ENCODE measurements at places on chromosomes 16 and 17.

DNA sequence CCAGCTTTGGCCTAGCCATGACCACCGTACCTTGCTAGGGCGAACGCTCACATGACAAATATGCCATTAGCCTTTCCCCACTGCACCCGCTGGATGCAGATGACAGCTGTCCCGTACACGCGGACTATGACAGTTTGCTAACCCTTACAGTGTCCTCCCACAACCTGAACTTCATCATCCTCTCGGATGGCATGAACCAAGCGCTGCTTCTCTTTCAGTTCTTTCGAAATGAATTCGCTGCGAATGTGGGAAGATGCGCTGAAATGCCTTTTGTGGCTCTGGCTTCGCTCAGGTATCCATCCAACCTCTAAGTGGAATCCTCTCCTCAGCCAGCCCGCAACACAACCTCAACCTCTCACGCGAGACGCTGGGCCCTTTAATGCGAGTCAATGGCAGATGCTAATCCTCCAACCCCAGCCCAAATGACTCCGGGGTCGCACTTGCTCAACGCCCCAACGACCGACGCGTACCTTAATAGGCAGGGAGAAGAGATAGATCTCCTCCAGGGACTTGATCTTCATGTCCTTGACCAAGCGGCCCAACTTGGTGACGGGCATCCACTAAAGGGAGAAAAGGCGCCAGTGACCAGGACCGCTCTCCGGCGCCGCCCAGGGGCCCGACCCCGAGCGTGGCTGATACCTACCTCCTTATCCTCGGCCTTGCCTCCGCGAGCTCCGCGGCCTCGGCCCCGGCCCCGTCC, 670 bp downstream of the RPS2 start:
- DNase-seq = peak; percentile 35

GRCh38 chr16:2904100-2904921, 7.4 kb upstream of the FLYWCH1 start:
- peak; percentile 97 for DNase-seq

- DNase-seq = no peak
These were observed 51.4 kb downstream of the TBC1D16 start for GRCh38 chr17:79984045-79984840.

DNA sequence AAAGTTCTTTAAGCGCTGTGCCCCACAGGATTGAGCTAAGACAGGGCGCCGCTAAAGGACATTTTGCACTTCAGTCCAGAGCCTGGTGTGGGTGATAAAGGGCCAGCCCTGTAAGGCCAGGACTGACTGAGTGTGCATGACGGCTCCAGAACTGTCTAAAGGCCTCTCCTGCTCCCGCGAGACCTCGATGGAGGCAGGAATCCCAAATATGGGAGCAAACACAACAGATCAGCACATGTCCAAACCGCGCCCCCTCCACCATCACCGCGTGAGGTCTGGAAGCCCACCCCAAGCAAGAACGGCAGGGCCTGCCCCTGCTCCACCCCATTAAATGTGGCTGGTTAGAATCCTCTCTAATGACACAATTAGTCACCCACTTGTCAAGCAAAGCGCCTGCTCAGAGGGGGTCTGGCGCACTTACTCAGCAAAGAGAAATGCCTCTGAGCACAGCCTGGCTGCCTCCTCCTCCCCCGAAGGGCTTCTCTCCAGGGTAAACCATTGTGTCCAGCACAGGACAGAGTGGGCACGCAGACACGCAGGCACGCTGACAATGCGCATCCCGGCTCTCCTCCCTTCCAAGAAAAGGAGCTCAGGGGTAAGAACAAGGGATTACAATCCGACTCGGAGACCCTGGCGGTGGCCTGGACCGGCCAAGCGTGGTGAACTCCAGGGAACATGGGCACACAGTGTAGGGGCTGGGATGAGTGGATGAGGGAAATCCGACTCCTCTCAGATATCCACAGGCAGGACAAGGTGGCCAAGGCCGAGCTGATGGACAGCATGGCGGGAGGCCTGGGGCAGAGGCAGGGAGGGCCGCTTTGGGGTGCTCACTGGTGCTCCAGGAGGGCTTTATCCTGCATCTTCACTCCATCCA, 1.5 kb downstream of the MXRA7 start:
- peak; percentile 96 for DNase-seq

GRCh38 chr17:82400206-82400605, 17.9 kb upstream of the HEXD start:
- no peak for DNase-seq

- peak; percentile 2 for DNase-seq
These were observed 1425.1 kb upstream of the CDH8 start for GRCh38 chr16:63461248-63461841.

DNA sequence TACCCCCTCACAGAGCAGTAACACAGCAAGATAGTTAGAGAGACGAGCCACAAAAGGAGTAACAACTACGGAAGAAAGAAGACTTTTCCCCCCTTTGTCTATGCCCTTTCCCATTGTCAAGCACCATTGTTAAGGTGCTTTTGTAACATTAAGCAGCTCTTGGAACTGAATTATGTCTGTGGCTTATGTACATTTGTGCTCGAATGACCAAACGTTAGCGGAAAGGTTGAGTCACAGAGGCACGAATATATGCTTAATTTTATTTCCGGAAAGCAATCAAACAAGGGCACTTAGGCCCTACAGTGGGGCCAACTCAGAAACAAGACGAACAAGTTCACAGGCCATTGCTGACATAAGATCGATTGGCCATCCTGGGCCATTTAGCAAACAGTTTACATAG, 109.5 kb downstream of the ANKFN1 start:
- no peak for DNase-seq

GRCh38 chr17:3763777-3764170, 37.2 kb downstream of the ITGAE start:
- no peak for DNase-seq

GRCh38 chr16:23434380-23434779, 18.6 kb downstream of the COG7 start:
- peak; percentile 35 for DNase-seq

DNA sequence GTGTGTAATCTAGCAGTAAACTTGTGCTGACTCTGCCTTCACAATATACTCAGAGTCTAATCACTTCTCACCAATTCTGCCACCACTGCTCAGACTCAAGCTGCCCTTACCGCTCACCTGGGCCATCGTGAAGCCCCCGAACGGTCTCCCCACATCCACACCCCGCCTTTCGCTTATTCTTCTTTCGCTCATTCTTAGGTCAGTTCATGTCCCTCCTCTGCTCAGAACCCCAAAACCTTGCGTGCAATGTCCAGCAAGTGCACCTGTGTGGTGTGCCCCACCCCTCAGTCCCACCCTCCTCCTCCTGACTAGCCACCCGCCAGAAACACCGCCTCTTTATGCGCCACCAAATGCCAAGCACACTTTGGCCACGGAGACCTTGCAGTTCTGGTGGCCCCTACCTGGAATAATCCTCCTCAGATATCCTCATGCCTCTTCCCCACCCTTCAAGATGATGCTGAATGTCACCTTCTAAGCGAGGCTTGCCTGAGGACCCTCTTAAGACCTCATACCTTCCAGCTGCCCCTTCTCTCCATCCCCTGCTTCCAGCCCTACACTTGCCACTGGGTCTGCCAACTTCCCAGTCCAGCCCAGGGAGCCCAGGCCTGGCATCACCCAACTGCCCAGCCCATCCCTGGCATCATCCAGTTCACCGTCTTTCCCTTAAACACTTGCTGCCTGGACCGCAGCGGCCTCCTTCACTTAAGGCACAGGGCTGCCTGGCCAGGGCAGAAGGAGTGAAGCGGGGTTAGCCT, 34.3 kb upstream of the RBFOX3 start:
- DNase-seq = no peak

DNA sequence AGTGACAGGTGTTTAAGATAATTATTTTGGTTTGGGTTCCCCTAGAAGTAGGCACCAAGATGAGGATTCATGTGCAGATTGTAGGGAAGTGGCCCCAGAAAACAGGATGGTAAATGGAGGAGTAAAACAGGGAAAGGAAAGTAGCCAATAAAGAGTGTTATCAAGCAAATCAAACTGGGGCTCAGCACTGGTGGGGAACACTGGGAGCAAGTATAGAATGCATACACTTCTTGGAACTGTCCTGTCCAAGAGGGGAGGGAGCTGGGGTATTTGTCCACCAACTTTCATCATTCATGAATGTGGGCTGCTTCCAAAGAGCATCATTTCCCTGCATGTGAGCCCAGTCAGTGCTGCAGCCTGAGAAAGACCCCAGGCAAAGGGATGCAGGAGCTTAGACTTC, 215.7 kb upstream of the IRX5 start:
- no peak for DNase-seq

- DNase-seq = peak; percentile 46
These were observed 16.5 kb downstream of the ASPSCR1 start for GRCh38 chr17:81993729-81994592.
